ENCODE measurements at places on chromosomes 13 and 19.

DNA sequence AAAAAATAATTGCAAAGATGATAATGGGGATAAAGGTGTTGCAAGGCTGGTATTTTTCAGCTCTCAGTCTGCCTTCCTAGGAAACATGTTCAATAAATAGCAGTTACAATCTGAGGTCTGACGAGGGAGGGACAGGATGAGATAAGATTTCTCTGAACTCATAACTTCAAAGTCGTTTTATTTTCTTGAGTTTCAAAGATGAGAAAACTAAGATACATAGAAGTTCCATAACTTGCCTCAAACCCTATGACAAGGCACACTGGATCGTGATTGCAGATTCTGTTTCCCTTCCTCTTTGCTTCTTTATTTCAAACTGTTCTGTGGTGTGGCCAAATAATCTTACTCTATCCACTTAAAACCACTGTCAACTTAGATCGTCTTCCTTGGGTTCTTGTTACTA, 327.2 kb downstream of the GPC5 start:
- no peak for DNase-seq

GRCh38 chr13:100887729-100888151, 213.1 kb upstream of the TMTC4 start:
- no peak for DNase-seq

DNA sequence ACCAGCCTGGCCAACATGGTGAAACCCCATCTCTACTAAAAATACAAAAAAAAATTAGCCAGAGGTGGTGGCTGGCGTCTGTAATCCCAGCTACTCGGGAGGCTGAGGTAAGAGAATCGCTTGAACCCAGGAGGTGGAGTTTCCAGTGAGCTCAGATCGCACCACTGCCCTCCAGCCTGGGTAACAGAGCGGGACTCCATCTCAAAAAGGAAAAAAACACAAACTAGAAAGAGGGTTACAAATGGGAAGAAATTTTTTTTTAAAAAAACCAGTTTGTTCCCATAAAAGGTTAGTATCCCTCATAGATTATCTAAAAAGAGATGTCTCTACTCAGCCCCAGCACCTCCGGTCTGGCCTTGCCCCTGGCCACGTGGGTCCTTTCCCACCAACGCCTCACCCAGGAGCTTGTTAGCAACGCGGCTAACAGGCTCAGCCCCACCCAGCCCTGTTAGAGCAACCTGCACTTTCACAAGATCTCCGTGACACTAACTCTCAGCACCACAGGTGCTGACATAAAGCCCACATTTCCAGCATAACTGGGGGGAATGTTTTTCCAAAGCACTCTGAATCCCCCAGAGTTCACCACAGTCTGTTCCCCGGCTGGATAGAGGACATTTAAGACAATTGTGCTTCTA, 4.3 kb downstream of the DMKN start:
- no peak for DNase-seq

DNA sequence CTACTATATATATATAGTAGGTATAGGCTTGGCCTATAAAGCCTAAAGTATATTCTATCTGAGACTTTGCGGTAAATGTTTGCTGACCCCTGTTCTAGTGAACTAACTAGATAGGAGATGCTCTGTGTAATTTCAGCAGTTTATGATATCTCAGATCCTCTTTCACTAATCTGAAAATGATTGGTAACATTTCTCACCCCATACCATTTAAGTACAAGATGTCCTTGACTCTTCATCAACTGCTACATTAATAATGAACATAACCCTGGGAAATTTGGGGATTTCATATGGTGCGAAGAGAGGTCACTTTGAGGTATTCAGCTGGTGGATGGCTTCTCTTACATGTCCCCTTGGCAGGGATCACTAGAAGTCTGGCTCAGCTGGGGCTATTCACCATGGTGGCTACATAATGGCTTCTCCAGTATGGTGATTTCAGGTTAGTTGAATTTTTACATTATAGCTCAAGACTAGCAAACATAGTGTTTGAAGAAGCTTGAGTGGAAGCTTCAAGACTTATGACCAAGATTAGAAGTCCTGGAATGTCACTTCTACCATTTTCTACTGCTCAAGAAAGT, 103.6 kb upstream of the MYCBP2 start:
- no peak for DNase-seq

DNA sequence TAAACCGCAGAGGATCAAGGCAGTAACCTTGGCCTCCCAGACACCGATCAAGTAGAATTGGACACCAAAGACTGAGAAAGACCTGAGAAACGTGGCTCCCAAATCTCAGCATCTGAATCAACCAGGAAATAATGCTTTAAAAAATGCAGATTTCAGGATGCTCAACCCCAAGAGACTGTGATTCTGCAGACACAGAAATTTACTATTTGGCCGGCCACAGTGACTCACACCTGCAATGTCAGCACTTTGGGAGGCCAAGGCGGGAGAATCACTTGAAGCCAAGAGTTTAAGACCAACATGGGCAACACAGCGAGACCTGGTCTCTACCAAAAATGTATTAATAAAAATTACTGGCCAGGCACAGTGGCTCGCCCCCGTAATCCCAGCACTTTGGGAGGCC, 6.2 kb downstream of the ABCC4 start:
- DNase-seq = no peak

- no peak for DNase-seq
Measured at GRCh38 chr13:113187263-113187669, 21.2 kb downstream of the PCID2 start.

GRCh38 chr19:45186509-45187334, 8.1 kb downstream of the BLOC1S3 start:
- no peak for DNase-seq

DNA sequence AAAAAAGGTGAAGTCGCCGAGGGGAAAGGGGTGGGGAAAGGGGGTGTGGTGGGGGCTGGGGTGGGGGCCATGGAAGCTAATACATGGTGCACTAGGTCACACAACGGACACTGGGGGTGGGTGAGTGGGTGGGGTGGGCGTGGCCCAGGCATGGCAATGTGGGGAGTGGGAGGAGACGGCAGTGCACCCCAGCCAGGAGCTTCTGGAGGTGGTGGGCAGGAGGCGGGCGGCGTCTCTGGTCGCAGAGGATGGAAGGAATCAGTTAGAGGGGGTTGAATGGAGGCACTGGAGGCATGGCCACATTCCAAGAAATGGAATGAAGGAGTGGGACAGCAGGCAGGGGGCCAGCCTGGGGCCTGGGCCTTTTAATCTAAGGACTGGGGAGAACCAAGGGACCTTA, 19.2 kb upstream of the NANOS2 start:
- DNase-seq = no peak

- DNase-seq = no peak
Measured at GRCh38 chr19:42360787-42361544, 29.1 kb downstream of the CNFN start.

- DNase-seq = no peak
Measured at GRCh38 chr13:98377635-98378378, 199.1 kb downstream of the STK24 start.

All from T-helper 17 cell (primary cell).